Endothelial cell of umbilical vein (primary cell): ENCODE measurements at places on chromosomes 7 and 10. TPM values are rescaled to one million over a fixed set of nuclear protein-coding genes. Genes with fewer than 3 reads are reported as not detected.

Gene SUN3
- not detected in 2 replicates for total RNA-seq

Gene GIMAP2
- 26.2 and 27.9 TPM in 2 replicates for total RNA-seq

Gene NRCAM
- total RNA-seq = 47.6 and 49.0 TPM in 2 replicates

Gene SPDYE16
- 0.22 TPM in 1 of 2 replicates, not detected in the other for total RNA-seq

Gene SPOCK2
- 0.67 and 1.1 TPM in 2 replicates for total RNA-seq

Gene SHTN1
- 29.7 and 36.5 TPM in 2 replicates for total RNA-seq

Gene VPS41
- total RNA-seq = 79.8 and 81.4 TPM in 2 replicates

Gene SLC26A3
- total RNA-seq = not detected in 2 replicates

Gene CLCN1
- not detected in 2 replicates for total RNA-seq

Gene TCF7L2
- 21.8 and 22.1 TPM in 2 replicates for total RNA-seq

Gene HSPA12A
- 0.22 and 0.30 TPM in 2 replicates for total RNA-seq

Gene NME8
- not detected in 2 replicates for total RNA-seq

Gene EN2
- total RNA-seq = not detected in 2 replicates

Gene CYP2W1
- total RNA-seq = not detected in 2 replicates

Gene SFMBT2
- 0.44 and 0.64 TPM in 2 replicates for total RNA-seq

Gene WDFY4
- total RNA-seq = 10.2 and 10.5 TPM in 2 replicates

Gene ASB10
- not detected in 2 replicates for total RNA-seq
